Cardiac fibroblast (primary cell): ENCODE measurements at places on chromosomes 7 and 10.

- peak; percentile 24 for DNase-seq
These were observed 913.9 kb upstream of the AUTS2 start for GRCh38 chr7:68684246-68684839.

GRCh38 chr10:89649051-89649450, 4.0 kb upstream of the PANK1 start:
- no peak for DNase-seq

GRCh38 chr10:72692744-72692993, 726 bp downstream of the MCU start:
- no peak for DNase-seq

- no peak for DNase-seq
These were observed 185.2 kb upstream of the DGKB start for GRCh38 chr7:15087771-15088170.

- DNase-seq = no peak
These were observed 133.5 kb upstream of the PRSS58 start for GRCh38 chr7:142391191-142391992.

DNA sequence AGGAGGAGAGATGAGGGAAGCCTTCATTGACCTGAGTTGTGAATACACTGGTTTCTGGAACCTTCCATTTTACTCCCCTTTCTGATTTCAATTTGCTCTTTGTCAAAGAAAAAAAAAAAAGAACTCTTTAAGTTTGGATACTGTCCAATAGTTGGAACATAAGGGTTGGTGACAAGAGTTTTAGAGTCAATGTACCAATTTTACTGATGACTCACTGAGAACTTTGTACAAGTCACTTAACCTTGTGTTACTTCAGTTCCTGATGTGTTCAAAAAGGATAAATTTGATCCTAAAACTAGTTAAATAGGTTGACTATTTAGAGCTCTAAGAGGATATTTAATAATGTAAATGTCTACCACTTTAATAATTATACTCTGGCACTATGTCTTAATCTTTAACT, 4.1 kb upstream of the CDK14 start:
- DNase-seq = peak; percentile 64

DNA sequence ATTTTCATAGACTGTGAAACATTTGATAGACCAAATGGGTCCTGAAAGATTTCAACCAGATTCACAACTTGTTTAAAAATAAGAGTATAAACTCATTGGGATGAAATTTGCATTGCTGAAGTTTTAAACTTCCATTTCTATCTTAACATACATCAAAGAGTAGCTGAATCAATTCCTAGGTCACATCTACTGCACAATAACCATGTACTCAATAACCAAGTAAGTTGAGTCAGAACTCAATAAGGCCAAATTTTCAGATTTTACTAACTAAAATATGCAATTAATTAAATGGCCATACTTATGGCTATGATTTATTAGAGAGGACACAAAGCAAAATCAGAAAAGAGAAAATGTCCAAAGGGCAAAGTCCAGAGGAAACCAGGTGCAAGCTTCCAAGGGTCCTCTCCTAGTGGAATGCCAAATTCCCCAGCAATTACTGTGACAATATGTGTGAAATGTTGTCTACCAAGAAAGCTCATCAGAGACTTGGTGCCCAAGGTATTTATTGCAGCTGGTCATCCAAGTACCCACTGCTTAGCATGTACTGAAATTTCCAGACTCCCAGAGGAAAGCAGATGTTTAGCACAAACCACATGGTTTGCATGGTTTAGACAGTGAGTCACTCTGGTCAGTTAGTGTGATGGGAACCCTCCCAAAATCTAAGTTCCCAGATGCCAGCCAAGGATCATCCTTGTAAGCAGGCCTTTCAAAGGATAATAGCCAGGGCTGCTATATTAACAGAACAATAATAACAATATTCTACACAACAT, 238.9 kb downstream of the IPMK start:
- DNase-seq = peak; percentile 94
